GM23248 (cell line): ENCODE measurements at places on chromosomes 7 and 10. TPM values are rescaled to one million over a fixed set of nuclear protein-coding genes. Genes with fewer than 3 reads are reported as not detected.

The NFE2L3 gene
- 0.76 and 1.4 TPM in 2 replicates for total RNA-seq

The MACROH2A2 gene
- 9.2 and 14.7 TPM in 2 replicates for total RNA-seq

The MMP21 gene
- total RNA-seq, result not detected in 2 replicates

The GIMAP4 gene
- total RNA-seq, result not detected in 2 replicates

The DDC gene
- total RNA-seq, result not detected in 2 replicates

The GPRIN2 gene
- total RNA-seq, result not detected in 2 replicates

The GPR37 gene
- total RNA-seq, result not detected in 2 replicates

The AUTS2 gene
- 1.4 and 3.0 TPM in 2 replicates for total RNA-seq

The WASHC2C gene
- total RNA-seq, result 22.4 and 31.7 TPM in 2 replicates

The CDC123 gene
- 81.3 and 100 TPM in 2 replicates for total RNA-seq

The TRPV5 gene
- total RNA-seq, result not detected in 2 replicates

The IFIT1B gene
- not detected in 2 replicates for total RNA-seq

The LAMB1 gene
- total RNA-seq, result 135 and 166 TPM in 2 replicates
